ENCODE measurements at places on chromosomes 1 and 21. TPM values are rescaled to one million over a fixed set of nuclear protein-coding genes. Genes with fewer than 3 reads are reported as not detected.

Gene CGN
- 50.7 TPM for total RNA-seq

Gene MYOG
- total RNA-seq, result 15.7 TPM

Gene S100A13
- total RNA-seq, result 152 TPM

Gene ANKRD45
- total RNA-seq, result 1.3 TPM

Gene COL11A1
- 9.2 TPM for total RNA-seq

Gene PADI1
- total RNA-seq, result 0.08 TPM

Gene CAPZB
- total RNA-seq, result 414 TPM

Gene GPATCH3
- total RNA-seq, result 23.4 TPM
